ENCODE measurements at places on chromosomes 5 and 9.

DNA sequence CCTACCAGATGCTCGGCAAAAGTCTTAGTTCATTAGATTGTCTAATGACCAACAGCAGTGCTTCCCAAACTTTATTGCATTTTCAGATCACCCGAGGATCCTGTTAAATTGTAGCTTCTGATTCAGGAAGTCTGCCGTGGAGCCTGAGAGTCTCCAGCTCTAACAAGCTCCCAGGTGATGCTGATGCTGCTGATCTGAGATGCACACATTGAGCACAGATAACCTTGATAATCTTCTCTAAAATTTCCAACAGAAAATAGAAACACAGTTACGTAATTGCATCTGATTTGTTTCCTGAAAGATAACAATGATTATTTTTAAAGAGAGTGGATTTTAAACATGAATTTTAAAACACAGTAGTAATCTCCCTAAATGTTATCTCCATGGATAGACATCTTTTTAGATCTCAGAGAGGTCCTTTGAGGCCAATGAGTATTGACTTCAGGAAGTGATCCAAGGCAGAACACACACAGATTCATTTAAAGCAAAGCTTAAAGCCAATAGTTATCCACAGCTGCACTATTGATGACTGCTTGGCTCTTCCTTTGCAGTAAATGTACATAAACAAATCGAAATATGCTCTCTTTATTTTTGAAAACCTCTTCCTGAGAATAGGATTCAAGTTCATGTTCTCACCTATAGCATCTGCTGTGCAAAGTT lies 122.8 kb upstream of the TNPO1 start:
- no peak for DNase-seq

DNA sequence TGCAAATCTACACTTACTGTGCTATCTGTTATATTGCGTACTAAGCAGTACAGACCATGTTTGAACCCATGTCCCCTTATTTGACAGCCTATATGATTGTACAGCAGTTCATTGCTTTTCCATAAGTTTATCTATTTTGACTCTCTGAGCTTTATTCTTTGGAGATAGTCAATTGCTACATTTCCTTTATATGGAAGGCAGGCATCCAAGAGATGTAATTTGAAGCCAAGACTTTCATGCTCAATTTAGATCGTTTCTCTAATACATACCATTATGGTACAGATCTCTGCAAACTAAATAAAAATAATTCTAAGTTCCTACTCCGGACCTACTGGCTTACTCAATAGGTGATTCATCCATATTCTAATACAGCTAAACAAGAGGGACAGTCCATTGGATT lies 424.8 kb downstream of the TMEM38B start:
- no peak for DNase-seq

DNA sequence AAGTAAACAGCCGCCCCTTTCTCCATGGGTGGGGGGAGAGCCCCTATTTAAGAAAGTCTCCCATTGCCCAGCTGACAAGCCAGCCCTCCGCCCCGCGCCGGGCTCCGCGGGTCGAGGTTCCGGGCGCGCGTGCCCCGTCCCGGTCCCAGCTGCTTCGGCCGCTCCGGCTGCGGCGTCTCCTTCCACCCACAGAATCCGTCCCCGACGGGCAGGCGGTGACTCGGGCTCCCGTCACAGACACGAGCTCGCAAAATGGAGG lies 223 bp downstream of the NR3C1 start:
- no peak for DNase-seq

DNA sequence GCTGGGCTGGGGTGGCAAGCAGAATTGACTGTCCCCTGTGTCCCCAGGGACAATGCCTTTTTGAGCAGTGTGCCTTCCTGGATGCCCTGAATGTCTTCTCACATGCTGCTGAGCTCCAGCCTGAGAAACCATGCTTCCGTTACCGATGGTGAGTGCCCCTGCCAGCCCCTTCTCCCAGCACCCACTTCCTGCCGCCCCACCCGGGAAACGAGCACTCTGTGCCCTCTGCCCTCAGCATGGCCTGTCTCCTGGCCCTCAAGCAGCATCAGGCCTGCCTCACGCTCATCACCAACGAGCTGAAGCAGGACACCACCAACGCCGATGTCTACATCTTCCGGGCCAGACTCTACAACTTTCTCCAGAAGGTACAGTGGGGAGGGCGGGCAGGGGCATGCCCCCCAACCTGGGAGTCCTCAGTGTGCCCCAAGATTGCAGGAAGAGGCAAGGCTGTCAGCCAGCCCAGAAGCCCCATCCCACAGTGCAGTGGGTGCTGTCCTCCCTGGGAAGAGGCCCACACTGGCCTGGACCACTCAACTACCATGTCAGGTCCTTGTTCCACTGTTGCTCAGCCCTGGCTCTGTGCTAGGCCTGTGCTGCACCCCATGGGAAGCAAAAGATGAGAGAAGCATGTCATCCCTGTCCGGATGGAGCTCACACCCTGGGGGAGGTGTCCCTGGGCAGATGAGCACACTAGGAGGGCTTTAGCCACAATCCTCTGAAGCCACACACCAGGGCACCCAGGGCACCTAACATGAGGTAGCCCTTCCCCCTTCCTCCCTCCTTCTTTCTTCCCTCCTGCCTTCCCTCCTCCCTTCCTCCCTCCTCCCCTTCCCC lies 4.4 kb downstream of the TTC16 start:
- DNase-seq = no peak

DNA sequence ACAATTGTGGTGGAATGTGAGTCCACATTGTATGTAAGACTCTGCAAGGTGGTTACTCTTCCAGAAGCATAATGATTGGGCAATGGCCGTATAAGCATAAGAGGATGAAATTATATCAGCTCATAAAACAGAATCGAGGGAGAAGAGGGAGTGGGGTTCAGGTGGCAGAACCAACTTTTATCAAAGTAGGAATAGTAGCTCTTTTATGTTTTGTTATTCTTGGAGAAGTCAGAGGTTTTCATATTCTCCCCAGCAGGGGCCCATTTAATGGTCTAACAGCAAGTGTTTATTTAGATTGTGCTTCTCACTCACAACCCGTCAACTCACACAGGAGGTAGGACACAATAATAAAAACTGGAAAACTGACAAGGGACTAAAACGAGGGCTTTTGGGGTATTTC lies 291.3 kb upstream of the CD180 start:
- no peak for DNase-seq

DNA sequence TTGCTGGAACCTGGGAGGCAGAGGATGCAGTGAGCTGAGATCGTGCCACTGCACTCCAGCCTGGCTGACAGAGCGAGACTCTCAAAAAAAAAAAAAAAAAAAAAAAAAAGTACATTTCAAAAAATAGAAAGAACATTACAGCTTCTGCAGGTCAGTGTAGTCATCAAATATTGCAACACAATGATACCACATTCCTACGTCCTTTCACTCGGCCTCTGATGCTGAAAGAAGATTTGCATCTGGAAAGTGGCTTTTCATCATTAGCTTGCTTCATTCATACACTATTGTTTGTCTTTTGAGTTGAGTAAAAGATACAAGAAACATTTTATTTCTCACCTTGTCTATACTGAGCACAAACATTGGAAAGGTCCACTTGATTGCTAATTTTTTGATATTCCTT lies 59.6 kb upstream of the CPLANE1 start:
- DNase-seq = no peak

GRCh38 chr9:119968836-119969707 lies 599.8 kb upstream of the BRINP1 start:
- peak; percentile 31 for DNase-seq

DNA sequence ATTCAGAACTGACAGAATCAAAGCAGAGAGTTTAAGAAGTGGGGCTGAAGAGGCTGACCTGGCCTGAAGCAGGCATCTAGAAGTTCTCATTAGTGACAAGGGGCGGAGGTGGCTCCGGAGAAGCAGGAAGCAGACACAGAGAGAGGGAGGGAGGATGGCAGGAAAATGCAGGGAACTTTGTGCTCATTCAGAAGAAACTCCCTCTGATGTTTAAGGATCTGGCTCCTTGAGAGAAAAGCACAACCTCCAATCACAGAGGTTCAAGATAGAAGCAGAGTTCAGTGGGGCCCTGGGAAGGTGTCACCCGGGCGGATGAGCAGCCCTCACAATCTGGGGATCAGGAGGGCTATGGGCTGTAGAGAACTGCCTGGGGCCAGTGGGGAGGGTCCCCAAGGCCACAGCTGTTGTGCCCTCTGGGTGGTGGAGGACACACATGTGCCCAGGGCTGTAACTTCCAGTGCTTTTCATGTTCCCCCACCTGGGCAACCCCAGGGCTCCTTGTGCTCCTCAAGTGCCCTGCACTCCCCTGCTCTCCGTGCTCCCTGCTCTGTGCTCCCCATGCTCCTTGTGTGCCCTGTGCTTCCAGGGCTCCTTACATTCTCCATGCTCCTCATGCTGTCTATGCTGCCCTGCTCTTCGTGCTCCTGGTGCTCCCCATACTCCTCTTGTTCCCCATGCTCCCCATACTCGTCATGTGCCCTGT lies 51.4 kb downstream of the TRIP13 start:
- no peak for DNase-seq

DNA sequence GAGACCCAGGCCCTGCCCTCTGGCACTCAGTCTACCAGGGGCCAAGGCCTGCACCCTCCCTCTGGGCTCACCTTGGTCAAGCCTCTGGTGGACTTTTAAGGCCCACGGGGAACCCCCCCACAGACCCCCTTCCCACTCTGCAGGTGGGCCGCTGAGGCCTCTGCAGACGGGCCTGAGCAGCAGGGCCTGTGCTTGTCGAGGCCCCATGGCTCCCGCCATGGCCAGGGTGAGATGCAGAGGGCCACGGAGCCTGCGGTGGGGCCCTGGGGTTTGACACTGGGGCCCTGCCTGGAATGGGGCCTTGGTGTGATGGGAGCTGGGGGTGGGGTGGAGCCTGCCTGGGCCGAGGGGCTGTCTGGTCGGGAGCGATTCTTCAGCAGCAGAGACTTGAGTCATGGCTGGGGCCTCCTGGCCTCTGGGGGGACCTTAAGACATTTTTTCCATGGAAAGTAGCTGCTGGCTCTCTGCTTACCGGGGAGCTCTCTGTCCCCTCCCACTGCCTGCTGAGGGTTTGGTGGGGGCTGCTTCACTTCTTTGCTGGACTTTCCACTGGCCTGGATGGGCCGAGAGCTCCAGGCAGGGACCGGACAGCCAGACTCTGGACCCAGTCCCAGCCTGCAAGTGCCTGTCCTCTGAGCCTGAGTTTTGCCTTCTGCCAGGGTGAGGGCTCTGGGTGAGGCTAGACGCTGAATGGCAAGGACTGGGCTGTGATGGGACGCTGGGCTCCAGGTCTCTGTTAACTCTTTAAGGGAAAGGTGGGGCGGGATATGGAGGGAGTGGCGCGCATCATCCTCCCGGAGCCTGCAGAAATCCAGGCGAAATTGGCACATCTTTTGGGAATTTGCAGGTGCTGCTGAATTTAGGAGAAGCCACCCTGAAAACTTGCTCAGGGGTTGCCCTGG lies 132.2 kb downstream of the RXRA start:
- DNase-seq = no peak

- DNase-seq = no peak
Measured at GRCh38 chr5:77360381-77360780, 131.7 kb downstream of the WDR41 start.

DNA sequence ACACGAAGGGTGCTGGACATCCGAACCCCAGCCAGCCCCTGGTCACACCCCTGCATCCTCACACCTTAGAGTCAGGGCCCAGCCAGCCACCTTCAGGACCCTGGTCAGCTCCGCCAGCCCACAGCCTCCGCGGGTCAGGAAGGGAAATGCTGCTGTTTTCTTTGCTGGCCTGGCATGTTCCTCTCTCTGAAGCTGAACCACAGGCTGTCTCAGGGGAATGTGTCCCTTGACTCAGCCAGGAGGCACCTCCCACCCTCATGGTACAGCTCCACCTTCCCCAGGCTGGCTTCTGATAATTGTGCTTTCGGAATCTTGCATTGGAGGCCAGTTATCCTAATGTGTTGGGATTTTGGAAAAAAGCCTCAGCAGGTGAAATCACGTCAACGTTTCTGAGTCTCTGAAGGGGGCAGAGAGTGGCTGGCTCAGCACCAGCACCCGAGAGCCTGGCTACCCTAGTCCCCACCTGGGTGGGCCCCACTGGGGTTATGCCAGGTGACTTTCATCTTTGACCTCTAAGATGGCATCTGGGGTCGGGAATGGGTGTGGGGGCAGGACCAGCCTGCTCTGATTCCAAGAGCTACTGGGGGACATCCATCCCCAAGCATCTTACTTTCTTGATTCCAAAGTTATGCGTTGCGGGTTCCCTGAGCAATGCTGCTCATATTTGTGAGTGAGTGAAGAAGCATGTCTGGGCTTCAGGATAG lies 9.8 kb upstream of the OLFM1 start:
- DNase-seq = no peak

DNA sequence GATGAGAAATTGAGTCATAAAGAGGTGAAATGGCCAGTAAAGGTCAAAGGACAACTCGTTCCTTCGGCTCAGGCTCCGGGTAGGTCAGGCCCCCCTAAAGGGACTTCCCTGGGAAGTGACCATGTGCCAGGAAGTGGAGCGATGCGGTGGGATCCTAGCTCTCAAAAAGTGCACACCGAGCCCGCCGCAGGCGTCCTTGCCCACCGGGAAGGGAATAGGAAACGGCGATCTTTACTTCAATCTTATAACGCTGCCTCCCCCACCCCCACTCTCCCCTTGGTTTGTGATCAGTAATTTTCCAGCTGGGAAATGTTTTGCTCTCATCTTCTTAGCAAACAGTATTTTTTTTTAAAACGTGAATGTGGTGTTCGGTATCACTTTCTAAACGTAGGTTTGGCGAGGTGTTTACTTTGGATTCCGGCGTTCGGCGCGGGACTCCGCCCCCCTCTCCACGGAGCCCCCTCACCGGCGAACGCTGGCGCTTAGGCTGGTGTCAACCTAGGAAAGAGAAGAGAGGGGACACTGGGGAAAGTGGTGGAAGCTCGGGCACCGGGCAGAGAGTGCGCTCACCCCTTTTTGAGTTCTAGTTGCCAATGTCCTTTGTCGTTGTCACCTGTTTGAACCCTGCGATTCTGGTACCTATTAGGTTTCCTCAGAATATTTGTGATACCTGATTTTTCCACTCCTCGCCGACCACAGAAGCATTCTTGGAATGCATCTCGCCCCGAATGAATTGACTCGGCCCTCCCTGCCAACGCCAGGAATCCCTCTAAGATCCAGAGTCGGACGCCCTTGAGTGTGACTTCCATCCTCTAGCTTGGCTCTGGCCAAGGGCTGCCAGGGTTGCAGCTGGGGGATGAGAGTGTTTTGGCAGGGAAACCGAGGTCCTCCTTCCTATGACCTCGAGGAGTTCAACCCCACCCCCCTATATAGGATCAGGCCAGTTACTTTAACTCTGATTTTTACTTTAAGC lies 1.8 kb upstream of the KLF4 start:
- no peak for DNase-seq

DNA sequence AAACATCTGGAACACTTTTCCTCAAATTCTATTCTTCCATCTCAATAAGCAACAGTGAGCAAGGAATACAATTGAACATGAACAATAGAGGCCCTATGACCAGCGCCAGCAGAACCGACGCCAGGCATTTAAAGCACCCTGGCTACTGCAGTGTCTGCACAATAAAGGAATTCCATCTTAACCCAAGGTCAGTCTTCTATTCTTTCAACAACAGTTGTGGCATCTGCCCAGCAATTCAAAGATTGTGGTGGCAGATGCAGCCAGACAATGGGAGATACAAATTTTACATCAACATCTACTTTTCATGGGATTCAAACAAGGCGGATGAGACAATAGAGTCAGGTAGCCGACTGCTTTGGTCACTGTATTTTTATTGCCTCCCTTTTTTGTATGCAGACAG lies 65.9 kb downstream of the ELL2 start:
- DNase-seq = no peak
